Esophagus muscularis mucosa (tissue), 4 donors: ENCODE measurements at places on chromosomes 2 and 18. TPM values are rescaled to one million over a fixed set of nuclear protein-coding genes. Genes with fewer than 3 reads are reported as not detected.

The PRKCE gene
- total RNA-seq: 11.6 TPM

The PMS1 gene
- 13.3 TPM for total RNA-seq

The ELOA2 gene
- total RNA-seq: not detected

The COL4A3 gene
- 10.8 TPM for total RNA-seq

The ALKAL2 gene
- 11.9 TPM for total RNA-seq

The IL1F10 gene
- total RNA-seq: not detected

The DCDC2C gene
- not detected for total RNA-seq

The GATA6 gene
- total RNA-seq: 35.5 TPM

The GPR155 gene
- total RNA-seq: 28.8 TPM

The MGAT4A gene
- total RNA-seq: 21.4 TPM

The CYP1B1 gene
- 20.8 TPM for total RNA-seq

The PTPRN gene
- total RNA-seq: 2.1 TPM

The CHST9 gene
- total RNA-seq: 2.0 TPM
